ENCODE measurements at places on chromosomes 2 and 18.

DNA sequence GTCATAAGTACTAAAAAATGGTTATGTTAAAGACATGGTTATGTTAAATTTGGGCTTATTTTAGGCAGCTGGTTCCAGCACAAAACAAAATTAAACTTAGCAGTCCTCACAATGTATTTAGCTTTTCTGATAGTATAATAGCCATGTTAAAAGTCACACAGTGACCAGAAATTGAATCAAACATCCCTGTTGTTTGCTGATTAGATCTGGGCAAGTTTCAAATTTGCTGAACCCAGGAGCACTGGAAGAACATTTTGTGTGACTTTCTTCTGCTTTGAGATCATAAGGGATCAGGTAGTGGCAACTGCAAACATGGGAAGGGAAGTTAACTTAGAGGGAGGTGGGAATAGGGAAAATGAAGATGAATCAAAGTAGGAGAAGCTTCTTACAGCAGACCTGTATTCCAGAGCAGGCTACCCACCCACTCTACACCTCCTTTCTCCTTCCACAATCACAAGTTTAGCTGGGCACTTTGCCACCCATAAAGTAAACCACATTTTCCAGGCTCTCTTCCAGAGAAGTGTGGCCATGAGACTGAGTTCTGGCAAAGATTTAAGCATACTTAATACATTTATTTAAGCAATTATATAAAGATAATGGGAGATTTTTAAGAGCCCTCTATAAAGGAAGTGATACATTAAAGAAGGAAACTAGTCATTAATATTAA lies 616.1 kb upstream of the LRATD1 start:
- no peak for DNase-seq

GRCh38 chr2:56465491-56465890 lies 281.7 kb downstream of the CCDC85A start:
- no peak for DNase-seq

DNA sequence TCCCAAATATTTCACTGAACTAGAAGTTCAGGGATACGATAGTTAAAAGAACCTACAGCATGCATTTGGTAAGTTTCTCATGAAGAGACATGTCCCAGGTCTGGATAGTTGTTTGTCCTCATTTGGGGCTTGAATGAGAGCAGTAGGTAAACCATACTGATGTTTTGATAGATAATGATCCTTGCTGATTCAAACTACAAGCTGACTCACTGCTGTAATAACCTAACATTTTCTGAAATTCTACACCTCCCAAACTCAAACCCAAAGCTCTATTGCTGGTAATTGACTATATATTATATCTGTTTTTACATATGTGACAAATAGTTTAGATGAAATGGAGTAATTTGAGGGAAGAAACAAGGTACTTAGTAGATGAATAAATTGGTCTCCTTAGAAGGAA lies 154.1 kb upstream of the BOD1L2 start:
- no peak for DNase-seq

GRCh38 chr18:48222118-48222517 lies 187.1 kb downstream of the ZBTB7C start:
- no peak for DNase-seq

DNA sequence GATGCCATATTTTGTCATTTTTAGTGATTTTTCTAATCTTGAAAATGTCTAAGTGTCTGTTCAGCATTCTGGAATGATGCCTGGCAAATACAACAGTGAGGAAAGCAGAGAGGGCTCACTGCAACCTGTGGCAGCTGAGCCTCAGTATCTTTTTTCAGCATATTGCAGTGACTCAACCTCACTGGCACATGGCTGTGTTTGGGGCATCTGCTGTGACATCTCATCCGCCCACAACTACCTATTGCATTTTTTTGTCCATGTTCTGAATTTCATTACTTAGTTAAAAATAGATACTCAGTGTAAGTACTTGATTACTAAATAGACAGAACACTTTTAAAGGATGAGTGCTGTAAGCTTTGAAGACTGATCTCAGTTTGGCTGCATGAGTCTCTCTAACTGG lies 10.7 kb downstream of the BABAM2 start:
- DNase-seq, result no peak

DNA sequence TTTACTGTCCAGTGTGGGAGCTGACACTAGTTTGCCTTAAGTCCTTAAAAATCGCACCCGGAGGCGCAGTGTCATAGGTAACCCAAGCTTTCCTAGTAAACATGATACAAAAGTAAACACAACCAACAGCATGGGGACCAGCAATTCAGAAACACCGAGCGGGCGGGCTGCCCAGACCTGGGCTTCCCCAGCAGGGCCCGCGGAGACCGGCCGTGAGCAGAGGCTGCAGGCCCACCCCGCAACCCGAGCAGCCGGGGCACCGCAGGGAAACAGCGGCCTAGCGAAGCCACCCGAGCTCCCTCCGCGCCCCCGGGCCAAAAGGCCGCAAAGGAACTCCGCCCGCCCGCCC lies 296 bp downstream of the TTC21B start:
- DNase-seq, result no peak

DNA sequence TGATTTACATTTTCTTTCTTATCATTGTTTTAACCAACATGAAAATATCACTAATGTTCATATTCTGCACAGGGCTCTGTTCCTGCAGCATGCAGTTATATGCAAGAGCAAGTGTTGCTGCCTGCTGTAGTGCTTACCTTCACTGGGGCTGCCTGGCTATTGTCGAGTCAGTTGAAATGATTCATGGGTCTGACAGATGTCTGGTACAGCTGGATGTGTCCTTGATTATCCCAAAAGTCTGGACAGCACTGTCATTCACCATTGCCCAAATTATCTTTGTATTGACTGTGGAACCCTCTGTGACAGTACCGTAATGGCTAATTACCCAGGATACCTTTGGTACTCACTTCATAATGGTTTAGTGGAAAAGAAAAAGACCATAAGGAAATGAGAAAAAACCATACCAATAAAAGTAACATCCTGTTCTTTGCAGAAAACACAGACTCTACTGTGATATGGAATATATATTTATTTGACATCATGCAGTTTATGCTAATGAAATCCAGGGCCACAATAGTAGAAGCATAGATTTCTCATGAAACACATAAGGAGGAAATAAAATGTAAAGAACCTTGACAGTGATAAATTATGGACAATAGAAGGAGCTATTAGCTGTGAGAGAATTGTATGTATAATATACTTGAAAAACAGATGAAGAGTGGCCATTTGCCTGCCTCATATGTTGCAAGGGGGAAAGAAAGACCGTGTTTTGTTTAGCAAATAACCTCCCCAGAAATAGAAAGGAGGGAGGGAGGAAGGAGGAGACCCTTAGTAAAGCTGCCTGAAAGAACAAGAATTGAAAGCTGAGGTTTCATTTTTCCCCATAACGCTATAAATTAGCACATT lies 249.8 kb upstream of the ATP5MC3 start:
- no peak for DNase-seq

GRCh38 chr2:157887946-157888345 lies 11.8 kb upstream of the ACVR1 start:
- DNase-seq, result no peak

GRCh38 chr2:3741396-3741795 lies 38.0 kb downstream of the DCDC2C start:
- DNase-seq, result no peak

GRCh38 chr2:135157856-135158255 lies 105.8 kb downstream of the RAB3GAP1 start:
- no peak for DNase-seq

DNA sequence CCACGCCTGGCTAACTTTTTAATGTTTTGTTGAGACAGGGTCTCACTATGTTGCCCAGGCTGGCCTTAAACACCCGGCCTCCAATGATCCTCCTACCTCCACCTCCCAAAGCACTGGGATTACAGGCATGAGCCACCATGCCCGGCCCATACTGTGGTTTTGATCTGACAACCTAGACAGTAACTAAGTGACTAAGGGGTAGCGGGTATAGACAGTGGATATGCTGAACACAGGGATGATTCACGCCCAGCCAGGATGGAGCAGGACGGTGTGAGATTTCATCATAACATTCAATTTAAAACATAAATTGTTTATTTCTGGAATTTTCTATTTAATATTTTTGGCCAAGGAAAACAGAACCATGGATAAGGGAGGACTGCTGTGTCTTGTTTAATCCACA lies 36.0 kb upstream of the YPEL5 start:
- no peak for DNase-seq

GRCh38 chr18:79803611-79804051 lies 5.9 kb downstream of the KCNG2 start:
- DNase-seq, result no peak

DNA sequence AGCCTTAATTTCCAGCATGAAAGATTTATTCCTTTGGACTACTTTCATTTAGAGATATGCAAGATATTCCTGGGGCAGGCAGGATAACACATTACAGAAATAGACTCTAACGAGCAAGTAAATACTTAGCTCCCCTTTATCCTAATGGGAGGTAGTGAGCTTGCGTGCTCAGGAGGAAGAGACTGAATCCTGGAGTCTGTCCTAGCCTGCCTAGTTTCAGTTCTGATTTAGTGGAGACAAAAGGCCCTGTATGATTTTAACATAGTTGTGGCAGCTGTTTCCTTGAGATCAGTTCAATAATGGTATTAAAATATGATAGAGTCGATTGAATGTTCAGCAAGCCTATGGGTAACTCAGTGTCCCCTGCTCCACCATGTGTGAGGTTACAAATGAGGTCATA lies 109.5 kb downstream of the FMNL2 start:
- DNase-seq, result no peak

DNA sequence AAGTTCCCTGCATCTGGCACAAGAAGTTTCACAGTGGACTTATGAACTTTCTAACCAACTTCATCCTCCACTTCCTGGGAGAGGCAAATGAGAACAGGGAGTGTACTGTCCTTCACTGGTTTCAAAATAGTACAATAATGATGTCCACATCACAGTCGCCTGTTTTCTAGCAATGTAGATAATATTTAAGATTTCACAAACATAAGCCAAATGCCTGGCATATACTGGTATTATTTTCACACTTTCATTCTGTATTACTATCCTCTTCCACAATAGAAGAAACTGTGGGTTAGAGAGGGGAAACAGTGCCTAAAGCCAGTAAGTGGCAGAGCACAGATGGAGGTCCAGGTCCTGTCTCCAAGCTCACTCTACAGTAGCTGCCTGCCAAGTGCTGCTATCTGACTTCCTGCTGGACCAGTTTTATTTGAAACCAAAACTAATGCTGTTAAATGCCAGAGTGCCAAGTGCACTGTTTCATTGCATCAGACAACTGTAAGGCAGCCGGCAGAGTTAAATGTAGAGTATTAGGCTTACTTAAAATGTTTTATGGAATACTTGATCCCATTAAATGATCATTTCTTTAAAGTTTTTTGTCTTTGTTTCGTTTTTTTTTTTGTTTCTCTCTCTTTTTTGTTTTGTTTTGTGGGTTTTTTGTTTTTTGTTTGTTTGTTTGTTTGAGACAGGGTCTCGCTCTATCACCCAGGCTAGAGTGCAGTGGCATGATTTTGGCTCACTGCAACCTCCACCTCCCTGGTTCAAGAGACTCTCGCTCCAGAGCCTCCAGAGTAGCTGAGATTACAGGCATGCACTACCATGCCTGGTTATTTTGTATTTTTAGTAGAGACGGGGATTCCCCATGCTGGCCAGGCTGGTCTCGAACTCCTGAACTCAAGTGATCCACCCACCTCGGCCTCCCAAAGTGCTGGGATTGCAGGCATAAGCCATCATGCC lies 15.1 kb downstream of the COBLL1 start:
- no peak for DNase-seq

DNA sequence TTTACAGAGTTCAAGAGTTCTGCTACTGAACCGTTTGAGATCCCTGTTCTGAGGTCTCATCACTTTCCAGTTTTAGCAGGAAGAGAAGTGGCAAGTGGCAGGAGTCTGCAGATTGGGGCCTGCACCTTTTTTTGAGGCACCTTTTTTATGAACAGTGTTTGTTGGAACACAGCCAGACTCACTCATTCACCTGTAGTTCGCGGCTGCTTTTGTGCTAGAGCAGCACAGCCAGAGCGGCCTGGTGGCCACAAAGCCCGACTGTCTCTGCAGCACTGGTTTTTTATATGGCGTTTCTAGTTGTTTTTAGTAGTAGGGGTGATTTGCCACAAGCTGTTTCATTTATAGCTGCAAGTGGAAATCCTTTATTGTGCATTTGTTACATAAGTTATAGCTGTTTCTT lies 8.6 kb downstream of the ACP1 start:
- DNase-seq, result no peak

DNA sequence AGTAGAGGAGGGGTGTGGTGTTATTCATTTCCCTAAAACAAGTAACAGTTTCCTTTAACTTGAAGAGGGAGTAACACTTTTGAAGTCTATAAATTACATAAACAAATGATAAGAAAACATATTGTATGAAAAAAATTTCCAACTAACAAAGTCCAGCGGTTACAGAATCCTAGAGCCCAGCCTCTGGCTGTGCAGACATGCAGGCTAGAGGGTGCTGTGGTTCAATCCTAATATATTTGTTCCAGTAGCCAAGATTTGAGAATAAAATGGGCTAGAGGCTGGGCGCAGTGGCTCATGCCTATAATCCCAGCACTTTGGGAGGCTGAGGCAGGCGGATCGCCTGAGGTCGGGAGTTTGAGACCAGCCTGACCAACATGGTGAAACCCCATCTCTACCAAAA lies 56.9 kb downstream of the WDR75 start:
- DNase-seq, result no peak

DNA sequence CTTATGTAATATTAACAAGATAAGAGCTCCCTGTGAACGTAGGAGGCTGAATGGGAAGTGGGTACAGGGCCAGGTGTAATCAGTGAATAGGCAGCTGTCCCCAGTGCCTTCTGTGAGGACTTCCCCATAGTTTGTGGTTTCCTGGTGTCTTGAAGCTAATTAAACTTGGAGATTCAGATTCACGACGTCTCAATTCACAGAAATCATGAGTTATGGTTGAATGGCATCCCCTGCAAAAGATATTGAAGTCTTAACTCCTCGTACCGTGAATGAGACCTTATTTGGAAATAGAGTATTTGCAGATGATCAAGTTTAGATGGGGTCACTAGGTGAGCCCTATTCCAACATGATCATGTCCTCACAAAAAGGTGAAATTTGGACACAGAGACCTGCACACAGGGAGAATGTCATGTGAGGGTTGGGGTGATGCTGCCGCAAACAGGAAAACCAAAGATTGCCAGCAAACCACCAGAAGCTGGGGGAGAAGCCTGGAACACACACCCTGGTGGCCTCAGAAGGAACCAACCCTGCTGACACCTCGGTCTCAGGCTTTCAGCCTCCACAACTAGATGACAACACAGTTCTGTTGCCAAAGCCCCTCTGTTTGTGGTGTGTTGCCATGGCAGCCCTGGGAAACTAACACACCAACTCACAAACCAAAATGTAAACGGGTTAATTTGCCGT lies 13.2 kb downstream of the ARL4C start:
- no peak for DNase-seq
